Stimulated activated CD8-positive, alpha-beta memory T cell treated with anti-CD3 and anti-CD28 coated beads, Interleukin-7, amount 100 ng/mL, for 24 hours (primary cell): ENCODE measurements at places on chromosomes 2 and 18.

DNA sequence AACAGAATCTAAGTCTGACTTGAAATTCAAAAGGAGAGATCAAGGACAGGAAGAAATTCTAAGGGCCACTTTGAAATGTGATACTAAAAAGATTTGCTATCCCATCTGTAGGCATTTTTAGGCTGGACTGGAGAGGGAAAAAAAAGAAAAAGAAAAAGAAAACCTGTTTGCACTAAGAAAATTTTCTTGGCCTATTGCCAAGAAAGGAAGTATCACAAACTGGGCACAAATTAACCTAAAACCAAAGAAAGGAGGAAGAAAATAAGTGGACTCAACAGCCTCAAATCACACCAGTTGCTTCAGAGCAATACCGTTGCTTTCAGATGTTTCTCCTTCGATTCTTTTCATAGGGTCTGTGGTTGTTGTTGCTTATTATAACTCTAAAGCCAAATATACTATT is 287.9 kb upstream of the VRK2 start:
- no peak for DNase-seq

GRCh38 chr2:113966171-113966570 is 76.3 kb downstream of the ACTR3 start:
- DNase-seq, result no peak

- no peak for DNase-seq
Observed at GRCh38 chr2:32755666-32756065, 127.8 kb downstream of the TTC27 start.

DNA sequence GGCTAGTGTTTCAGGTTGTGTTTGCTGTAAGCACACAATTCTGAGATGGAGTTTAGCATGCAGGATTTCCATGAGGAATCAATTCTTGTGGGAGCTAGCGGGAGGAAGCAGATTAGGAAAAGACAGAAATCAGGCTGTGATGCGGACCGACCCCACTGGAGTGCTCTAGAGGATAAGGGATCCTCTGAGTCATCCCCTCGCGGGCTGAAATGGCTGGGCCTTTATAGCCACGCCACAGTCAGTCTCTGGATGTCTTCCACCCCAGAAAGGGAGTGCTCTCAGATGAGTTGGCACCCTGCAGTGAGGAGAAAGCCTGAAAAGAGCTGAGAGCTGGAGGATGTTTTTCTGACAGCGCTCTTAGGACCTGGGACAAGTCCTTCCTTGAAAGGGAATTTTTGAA is 102.4 kb downstream of the GALNT3 start:
- no peak for DNase-seq
